ENCODE measurements at places on chromosomes 3 and 15.

DNA sequence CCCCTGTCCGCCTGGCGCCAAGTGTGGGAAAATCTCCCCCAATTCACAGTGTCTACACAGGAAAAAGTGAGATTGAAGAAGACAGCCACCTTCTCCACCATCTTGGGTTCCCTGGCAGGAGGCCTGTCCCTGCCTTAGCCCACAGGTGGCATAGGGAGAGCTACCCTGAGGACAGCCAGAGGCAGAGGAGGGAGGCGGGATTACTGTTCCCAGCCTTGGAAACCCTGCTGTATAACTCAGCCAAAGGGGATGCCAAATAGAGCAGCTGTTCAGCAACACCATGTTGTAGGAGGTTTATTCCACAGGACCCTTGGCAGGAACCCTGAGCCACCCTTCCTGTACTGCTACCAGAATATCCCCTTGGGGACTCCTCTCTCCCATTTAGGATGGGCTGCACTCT is 54.8 kb downstream of the PAK2 start:
- no peak for DNase-seq

DNA sequence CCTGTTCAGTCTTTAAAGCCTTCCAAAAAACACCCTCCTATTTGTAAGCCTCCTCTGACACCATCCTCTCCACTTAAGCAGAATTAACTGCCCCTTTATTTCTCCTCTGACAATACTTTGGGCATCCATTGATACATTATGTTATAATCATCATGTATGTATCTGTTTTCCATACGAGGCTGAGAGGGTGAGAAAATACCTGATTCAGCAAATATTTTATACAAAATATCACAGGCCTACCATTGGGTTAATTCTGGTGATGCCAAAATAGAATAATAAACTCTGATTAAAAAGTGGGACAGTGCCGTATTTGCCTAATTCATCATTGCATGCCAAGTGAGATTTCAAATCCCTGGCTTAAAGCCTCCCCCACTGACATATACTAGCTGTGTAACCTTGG is 118.2 kb upstream of the ADAMTS9 start:
- no peak for DNase-seq

DNA sequence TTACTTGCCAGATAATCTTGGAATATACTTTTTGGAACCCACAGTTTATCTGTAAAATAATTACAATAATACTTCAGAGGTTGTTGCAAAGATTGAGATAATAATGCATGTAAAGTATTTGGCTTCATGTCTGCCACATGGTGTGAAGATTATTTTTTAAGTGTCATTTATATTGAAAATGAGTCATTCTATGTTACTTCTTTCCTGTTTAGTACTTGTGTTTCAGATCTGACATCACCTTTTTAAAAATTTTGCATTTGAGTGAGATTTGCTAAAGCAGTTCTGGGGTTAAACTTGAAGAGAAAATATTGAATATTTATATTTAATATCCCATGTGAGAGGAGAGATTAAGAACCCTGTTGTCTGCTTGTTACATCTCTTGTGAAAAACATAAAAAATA is 31.2 kb downstream of the IQGAP1 start:
- no peak for DNase-seq

DNA sequence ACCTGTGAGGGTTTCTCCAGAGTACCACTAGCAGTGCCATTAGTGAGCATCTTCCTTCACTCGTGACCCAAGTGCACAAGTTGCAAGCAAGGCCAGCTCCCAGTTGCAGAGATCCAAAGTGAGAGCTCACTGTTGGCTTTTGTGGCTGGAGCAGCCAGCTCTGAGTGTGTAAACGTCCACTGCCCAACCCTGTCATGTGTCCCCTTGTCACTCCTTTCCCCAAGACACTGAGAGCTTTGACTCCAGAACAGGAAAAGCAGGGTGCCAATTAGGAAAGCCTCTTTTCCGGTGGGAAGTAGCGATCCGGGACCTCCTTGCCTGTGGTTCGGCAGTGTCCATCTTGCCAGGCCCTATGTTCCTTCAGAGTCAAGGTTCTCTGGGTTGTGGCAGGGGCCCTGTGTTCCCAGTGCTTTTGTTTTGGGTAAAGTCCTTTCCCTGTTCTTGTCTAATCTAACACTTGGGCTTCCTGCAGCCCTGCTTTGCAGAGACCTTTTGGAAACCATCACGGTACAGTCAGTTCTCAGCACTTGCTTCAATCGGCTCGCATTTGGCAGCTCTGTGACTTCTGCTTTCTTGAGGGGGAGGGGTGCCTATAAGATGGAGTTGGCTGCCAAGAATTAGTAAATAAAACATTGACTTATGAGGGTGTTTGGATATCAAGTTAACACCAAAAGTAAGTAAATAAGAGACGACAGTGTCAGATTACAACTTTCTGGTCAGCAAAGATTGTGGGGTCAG is 90.5 kb downstream of the DNASE1L3 start:
- no peak for DNase-seq

DNA sequence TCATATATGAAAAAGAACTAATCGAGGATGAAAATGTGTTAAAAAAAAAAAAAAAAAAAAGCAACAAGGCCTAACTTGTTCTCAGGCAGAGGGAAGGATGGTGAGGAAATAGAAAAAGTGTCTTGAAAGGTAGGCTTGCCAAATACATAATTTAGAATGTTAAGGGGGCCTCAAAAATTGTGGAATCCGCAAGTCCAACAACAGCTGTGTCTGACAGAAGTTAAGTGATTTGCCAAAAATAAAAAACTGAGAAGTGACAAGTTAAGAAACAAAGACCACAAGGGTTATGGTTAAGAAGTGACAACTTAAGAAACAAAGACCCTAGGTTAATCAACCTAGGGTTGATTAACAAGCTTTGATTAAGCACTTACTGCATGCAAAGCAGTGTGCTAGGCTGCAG is 110.6 kb downstream of the P2RY1 start:
- DNase-seq = no peak
